Activated T-helper 1 cell treated with anti-CD3 and anti-CD28 coated beads, Interleukin-2, amount 50 U/mL, for 16 hours (primary cell): ENCODE measurements at places on chromosomes 4 and X.

GRCh38 chr4:113153529-113154101 lies 104.2 kb downstream of the ANK2 start:
- DNase-seq, result no peak

GRCh38 chr4:20916106-20916505 lies 215.8 kb downstream of the PACRGL start:
- DNase-seq, result no peak

- no peak for DNase-seq
Measured at GRCh38 chr4:108527723-108528122, 92.7 kb upstream of the RPL34 start.

GRCh38 chr4:148162519-148162918 lies 279.7 kb downstream of the NR3C2 start:
- no peak for DNase-seq

GRCh38 chr4:33013282-33013681 lies 2293.1 kb downstream of the PCDH7 start:
- DNase-seq, result no peak

DNA sequence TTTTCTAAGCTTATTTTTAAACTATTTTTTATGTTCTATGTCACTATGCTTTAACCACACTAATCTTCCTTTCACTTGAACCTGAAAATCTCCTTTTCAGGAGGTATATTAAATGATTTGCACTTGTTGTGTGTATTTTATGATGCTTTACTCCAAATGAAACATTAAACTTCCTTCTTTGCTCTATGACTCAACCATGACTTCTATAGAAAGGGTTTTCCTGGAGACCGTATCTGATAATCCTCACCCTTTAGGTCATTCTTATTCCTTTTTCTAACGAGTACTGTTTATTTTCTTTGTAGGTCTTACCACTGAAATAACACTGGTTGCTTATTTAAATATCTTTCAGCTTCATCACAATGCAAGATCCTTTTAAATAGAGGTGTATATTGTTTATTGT lies 1163.2 kb downstream of the PCDH18 start:
- no peak for DNase-seq

DNA sequence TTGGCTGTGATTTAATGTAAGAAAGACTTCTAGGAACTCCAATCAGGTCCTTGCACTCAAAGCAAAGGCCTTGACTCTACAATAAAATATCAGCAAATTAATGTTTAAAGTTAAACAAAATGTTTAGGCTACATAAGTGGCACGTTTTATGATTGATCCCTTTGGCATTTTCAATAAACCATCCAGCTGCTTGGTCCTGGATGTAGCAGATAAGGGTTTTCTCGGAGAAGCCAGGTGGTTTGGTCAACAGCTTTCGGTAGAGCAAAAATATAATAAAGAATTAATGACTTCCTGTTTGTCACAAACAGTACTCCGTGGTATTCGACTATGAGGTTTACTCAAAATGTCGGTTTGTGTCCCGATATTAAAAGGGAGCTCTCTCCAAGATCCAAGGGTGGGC lies 95.8 kb downstream of the GEMIN8 start:
- no peak for DNase-seq

DNA sequence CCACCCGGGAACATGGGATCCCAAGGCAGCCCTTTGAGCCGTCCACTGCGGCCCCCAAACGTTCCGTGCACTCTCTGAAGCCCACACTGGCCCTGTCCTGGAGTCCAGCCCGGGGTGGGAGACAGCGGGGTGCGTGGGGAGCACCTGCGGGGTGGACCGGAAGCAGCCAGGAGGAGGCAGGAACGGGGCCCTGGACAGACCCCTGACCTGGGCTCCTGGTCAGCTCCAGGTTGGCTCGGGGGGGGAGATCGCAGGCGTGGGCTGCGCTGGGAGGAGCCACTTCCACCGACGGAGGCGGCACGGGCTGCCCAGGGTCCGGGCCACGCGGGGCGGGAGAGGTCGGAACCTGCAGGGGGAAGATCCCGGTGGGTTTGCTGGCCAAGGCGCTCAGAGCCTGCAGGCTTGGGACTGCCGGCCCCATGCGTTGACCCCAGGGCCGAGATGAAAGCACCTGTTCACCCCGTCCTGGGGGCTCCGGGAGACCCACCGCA lies 5.7 kb upstream of the PLCXD1 start:
- DNase-seq, result no peak

DNA sequence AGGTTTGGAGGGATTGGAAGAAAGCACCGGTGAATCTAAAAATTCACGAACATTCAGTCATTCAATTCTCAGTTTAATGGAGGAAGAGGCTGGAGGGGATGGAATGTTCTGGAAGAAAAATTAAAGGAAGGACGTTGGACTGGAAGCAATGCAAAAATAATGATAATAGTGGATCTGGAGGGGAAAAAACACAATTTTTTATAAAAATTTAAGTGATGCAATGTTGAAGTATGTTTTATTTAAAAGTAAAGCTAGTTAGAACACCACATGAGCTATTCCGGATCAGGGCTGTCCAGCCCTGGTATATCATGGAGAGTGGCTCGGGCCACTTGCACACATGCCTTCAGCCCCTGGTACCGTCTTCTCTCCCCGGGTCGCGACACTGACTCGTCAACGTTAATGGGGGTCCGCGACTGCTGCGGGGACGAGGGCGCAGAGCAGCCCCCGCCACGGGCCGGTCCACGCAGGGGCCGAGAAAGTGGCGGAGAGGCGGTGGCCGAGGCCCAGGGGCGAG lies 204.6 kb downstream of the TENM3 start:
- no peak for DNase-seq

DNA sequence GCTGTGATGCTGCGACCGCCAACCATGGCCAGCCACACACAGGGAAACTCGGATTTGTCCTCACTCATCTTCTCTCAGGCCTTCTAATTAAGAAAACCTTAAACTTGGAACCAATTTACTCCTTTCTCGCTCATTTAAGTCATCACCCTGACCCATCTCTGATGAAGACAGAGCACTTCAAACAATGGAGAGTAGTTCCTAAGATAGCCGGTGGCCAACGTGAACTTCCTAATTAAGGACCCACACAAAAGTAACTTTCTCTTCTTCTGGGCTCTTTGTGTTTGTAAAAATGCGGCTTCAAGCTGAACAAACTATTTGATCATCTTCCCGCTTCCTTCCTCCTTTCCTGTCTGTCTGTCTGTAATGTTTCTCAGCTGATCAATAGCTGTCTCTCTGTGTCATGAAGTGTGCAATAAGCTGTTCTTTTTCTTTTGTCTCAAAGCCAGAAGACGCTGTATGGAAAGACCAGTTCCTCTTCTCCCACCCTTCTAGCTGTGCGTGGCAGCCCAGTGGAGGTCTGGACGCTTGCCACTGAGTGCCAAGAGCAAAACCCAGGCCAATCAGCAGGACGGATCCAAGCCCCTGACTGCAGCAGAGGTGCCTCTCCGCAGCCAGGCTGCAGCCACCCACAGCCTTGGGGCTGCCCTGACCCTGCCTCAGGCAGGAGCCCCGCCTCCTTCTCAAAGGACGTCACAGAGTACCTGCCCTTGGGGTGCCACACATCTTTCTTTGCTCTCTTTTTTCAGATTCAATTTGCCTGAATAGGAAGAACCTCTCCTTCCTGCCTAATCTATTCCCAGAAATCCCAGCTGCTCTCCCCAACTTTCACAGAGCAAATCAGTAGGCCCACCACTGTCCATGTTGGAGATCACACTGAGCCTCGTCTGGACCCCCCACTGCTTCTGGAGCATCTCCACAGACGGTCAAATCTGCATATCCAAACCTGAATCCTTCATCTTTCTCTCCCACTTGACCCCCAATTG lies 59.3 kb downstream of the MAML3 start:
- no peak for DNase-seq

- no peak for DNase-seq
Measured at GRCh38 chr4:98222306-98222705, 38.9 kb upstream of the RAP1GDS1 start.

GRCh38 chr4:70945452-70946055 lies 43.4 kb downstream of the MOB1B start:
- DNase-seq, result no peak

- no peak for DNase-seq
Measured at GRCh38 chrX:10327651-10328050, 170.9 kb downstream of the CLCN4 start.
